Heart left ventricle (tissue), 16 donors: ENCODE measurements at places on chromosomes 11 and 22. TPM values are rescaled to one million over a fixed set of nuclear protein-coding genes. Genes with fewer than 3 reads are reported as not detected.

GGT5 gene
- polyA plus RNA-seq = 41.6 TPM

CALCA gene
- polyA plus RNA-seq = not detected

IGLL1 gene
- polyA plus RNA-seq = not detected

GPR83 gene
- 0.04 TPM for polyA plus RNA-seq

KCNE3 gene
- 1.4 TPM for polyA plus RNA-seq

PARVA gene
- polyA plus RNA-seq = 48.3 TPM

GRCh38 chr11:87444993-87445392 is 407.3 kb downstream of the TMEM135 start:
- no peak overlapping the region for H3K4me3 ChIP-seq
- H3K36me3 ChIP-seq = no peaks in the 10 kb centered on the region
- H3K27me3 ChIP-seq = no peaks in the 10 kb centered on the region
- H3K4me1 ChIP-seq = peaks cover 8% of the 10 kb centered on the region

GRCh38 chr22:41324821-41325528 is 23.6 kb downstream of the ZC3H7B start:
- H3K27ac ChIP-seq = no peak overlapping the region
- no peak overlapping the region for H3K4me3 ChIP-seq
- no peak for DNase-seq
- H3K27me3 ChIP-seq = no peaks in the 10 kb centered on the region
- H3K4me1 ChIP-seq = no peaks in the 10 kb centered on the region

DNA sequence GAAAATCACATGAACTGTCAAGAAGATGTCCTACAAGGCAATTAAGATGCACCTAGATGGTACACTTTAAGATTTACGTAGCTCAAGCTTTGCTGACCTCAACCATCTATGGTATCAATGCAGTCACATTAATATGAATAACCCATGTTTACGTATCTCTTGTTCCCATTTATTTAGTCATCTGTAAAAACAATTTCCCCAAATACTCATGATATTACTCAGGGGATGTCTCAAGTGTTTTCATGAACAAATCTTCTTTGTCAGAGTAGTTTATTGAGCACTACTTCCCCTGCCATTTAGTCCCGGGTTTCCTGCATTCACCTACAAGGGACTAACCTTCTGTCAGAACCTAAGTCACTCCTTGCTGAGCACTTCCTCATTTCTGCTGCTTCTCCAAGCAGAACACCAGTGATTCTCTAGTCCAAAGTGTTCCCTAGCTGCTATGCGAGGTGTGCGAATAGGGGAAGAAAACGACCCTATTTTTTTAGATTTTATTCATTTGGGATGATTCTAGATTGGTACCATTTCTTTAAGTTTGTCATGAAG is 554.3 kb upstream of the LRRC4C start:
- no peak for DNase-seq
- H3K36me3 ChIP-seq = no peaks in the 10 kb centered on the region
- no peak overlapping the region for H3K4me3 ChIP-seq
- no peak overlapping the region for H3K27ac ChIP-seq

- no peak overlapping the region for H3K27ac ChIP-seq
- no peak for DNase-seq
- no peak overlapping the region for H3K4me3 ChIP-seq
- H3K36me3 ChIP-seq = no peaks in the 10 kb centered on the region
Observed at GRCh38 chr11:96189351-96189750, 153.6 kb downstream of the MAML2 start.

GRCh38 chr11:124517314-124517713 is 26.1 kb downstream of the OR8B12 start:
- H3K4me3 ChIP-seq = no peak overlapping the region
- no peaks in the 10 kb centered on the region for H3K27me3 ChIP-seq
- no peak overlapping the region for H3K27ac ChIP-seq
- no peaks in the 10 kb centered on the region for H3K36me3 ChIP-seq
- H3K4me1 ChIP-seq = no peaks in the 10 kb centered on the region

GRCh38 chr11:74877132-74877531 is 71.8 kb downstream of the XRRA1 start:
- DNase-seq = no peak
- no peaks in the 10 kb centered on the region for H3K27me3 ChIP-seq
- H3K27ac ChIP-seq = no peak overlapping the region
- H3K4me1 ChIP-seq = no peaks in the 10 kb centered on the region
- H3K36me3 ChIP-seq = peaks cover 39% of the 10 kb centered on the region

DNA sequence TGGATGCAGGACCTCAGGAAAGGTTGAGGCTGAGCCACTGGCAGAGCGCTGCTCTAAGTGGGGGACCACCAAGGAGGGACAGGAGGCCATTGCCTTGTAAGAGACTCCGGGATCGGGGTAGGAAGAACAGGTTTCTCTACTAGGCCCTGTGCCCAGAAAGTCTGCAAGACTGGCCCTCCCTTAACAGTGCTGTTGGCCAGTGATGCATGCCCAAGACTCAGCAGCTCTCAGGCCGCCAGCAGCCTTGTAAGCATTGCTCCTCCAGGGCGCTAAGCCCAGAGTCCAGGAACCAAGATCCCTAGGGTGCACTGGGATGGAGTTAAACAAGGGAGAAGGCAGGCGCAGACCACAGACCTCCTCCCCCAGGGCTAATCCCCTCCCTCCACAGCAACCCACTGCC is 39.3 kb upstream of the PANX1 start:
- H3K4me1 ChIP-seq = no peaks in the 10 kb centered on the region
- H3K27ac ChIP-seq = no peak overlapping the region
- H3K27me3 ChIP-seq = no peaks in the 10 kb centered on the region
- no peak overlapping the region for H3K4me3 ChIP-seq
- peak; percentile 44 for DNase-seq
- H3K36me3 ChIP-seq = no peaks in the 10 kb centered on the region

DNA sequence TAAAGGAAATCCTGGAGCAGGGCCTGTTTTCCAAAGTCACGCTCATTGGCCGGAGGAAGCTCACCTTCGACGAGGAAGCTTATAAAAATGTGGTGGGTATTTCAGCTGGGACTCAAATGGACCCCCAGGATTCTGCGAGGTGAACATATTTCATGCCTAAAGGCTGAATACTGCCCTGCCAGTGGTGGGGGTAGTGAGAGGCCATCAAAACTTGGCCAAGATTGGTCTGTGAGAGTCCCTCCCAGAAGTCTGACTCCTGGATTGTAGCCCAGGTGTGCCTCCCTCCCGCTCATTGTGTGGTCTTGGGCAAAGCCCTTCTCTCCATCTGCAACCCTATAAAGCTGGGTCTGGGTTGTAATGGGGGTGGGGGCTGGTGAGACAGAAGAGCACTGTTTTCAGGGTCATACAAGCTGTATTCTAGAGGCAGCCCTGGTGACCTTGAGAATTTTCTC is 853 bp downstream of the HTATIP2 start:
- H3K27ac ChIP-seq = peak overlapping the region; percentile 91
- peak overlapping the region; percentile 97 for H3K4me3 ChIP-seq
- peaks cover 3% of the 10 kb centered on the region for H3K4me1 ChIP-seq
- H3K27me3 ChIP-seq = no peaks in the 10 kb centered on the region
- H3K36me3 ChIP-seq = no peaks in the 10 kb centered on the region
- no peak for DNase-seq
